NCI-H2081 (cell line): ENCODE measurements at places on chromosomes 6 and 20.

DNA sequence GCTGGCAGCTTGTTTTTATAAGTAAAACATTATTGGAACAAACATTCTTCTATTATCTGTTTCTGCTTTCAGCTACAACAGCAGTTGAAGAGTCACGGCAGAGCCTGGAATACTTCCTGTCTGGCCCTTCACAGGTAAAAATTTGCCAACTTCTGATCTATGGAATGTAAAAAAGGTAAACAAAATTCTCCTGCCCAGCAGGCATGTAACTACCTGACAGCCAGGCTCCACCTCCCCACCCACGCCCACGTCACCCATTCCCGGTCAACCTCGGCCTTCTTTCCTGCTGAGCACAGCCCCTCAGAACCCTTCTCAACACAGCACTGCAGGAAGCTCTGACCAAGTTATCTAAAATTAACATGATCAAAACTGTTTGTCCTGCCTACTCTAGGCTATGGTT, 166.0 kb downstream of the DLL1 start:
- no peak for DNase-seq

DNA sequence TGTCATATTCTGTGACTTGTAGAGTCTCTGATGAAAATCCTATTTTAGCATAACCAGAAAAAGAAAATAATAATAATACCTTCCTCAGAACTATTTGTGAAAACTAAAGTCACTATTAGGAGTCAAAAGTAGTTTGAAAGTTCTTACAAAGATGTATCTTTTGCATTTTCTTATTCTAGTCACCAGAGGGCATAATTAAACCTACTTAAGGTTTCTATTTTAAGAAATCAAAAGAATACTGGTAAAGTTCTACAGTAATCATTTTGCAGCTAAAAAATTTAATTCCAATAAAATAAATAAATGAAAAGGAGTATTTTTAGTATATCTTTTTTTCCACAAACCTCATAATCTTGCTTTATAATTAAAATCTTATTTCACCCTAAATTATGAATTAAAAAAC, 28.0 kb upstream of the MCM9 start:
- DNase-seq, result no peak

DNA sequence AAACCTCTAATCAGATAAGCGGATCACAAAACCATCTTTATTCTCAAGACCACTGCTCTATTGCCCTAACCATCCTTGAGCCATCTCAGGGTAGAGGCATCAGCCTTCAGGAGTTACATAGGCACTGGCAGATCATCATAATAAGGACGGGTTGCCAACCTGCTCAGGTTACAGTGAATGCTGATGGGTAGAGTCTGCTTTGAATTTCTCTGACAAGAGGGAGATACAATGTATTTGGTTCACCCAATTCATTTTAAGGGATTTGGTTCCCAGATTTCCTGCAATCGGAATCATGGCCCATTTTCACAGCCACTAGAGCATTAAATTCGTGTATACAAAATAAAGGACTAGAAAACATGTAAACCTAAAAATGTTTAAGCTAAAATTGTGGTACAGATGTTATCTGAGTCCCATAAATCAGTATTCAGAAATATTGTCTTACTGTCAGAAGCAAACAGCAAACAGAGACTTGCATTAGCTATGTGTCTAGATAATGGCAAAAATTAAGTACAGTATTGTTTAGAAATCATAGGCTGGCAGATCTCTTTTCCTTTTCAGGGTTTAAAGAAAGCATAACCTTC, 41.9 kb upstream of the TMEM170B start:
- DNase-seq, result no peak

DNA sequence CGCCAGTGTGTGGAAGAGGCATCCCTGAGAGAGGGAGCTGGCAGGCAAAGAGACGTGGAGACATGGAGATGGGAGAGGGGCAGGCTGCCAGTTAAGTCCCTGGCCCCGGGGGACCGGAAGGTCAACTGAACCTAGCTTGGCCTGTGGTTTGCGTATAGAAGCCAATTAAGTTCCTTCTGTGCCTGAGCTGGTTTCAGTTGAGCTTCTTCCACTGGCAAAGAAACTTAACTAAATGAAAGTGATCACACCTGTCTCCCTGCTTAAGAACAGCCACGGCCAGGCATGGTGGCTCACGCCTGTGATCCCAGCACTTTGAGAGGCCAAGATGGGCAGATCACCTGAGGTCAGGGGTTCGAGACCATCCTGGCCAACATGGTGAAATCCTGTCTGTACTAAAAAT, 26.7 kb upstream of the NNAT start:
- DNase-seq, result no peak

- DNase-seq, result no peak
These were observed 70.3 kb upstream of the SLC22A23 start for GRCh38 chr6:3526962-3527650.

- DNase-seq, result no peak
These were observed 73.0 kb downstream of the FARS2 start for GRCh38 chr6:5334341-5334740.

DNA sequence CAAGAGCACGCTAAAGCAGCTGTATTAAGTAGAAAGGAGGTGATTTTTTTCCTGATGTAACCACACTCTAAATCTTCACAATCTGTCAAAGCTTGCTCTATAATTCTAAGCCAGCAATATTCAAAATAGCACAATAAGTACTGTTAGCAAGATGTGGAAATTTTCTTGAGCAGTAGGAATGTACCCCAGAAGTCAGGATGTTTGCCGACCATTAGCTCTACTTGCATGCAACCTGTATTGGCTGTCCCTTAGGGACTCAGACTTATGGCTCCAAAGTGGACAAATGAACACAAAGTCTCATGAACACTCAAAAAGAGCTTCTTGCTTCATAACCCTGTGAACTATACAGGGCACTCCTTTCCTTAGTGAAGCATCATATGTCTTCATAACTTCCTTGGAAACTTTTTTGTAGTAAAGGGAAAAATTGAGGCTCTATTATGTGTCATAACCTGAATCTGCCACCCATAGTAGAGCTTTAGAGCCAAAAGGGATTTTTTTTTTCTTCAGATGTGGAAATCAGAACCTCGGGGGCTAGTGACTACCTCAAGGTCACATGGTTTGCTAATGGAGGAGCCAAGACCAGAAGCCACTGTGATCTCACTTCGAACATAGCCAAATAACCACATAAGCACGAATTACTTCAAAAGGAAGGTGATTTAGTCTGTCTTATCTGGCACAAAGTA, 54.5 kb downstream of the ADGRG6 start:
- DNase-seq, result no peak

DNA sequence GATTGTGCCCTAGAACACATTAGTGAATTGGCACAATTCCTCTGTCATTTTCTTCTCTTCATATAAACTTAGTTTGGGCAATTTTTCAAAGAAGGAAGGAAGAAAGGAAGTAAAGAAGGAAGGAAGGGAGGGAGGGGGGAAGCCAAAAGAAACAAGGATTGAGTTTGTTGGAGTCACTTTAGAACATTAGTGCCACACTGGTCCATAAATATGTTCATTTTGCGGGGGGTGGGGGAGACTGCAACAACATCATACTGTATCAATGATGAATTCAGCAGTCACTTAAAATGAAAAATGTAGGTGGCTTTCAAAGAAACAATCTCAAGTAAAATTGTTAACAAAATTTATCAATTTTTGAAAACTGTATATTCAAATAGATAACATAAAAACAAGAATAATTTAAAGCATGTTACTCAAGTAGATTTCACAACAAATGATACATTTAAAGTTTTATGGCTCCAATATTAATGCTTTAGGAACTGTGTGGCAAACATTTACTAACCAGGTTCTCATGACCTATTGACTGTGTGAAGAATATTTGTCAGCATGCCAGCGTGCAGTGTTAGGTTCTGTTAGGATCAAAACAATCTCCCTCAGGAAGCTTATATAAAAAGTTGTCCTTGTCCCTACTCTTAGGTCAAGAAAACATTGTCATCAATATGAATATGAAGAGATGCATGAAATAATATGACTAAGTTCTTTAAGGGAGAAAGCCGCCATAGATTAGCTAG, 208.1 kb upstream of the AGPAT4 start:
- DNase-seq, result no peak

DNA sequence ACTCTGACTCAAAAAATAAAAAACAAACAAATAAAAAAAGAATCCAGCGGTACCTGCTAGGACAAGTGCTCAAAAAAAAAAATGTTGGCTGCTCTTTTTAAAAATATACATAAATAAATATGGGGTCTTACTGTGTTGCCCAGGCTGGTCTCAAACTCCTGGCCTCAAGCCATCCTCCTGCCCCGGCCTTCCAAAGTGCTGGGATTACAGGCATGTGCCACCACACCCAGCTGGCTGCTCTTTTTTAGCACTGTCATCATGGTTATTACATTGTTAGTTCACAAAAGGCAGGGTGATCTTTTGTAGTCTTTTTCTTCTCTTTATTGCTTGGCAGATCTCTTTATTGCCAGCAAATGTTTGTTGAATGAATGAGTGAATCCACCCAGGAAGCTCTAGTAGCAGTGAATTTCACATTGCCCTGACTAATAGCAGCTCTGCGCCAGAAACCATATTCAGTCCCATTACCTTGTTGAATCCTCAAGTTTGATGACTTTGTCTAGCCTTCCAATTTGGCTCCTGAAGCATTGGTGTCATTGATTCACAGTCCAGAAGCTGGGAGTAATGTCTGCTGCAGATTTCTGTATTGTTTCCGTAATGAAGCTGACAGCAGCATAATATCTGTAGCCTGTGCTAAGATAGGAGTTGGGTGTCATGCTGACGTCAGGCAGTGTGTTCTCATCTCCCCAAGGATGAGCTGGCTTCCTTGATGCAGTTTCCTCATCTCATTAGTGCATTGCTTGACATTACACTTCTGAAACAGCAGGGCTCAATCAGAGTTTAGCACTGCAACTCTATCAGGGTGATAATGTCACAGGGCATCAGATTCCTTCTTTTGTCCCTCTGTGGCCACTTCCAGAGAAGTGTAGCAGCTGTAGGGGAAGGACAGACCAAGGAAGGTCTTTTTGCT, 84.9 kb upstream of the TGM3 start:
- DNase-seq, result no peak
